ENCODE measurements at places on chromosomes 4 and X. TPM values are rescaled to one million over a fixed set of nuclear protein-coding genes. Genes with fewer than 3 reads are reported as not detected.
A peak's percentile ranks its signal among the peaks of the same experiment; 100 is the strongest.

GRCh38 chrX:53312946-53313727, 31.8 kb upstream of the IQSEC2 start:
- no peak for DNase-seq

GRCh38 chr4:139872274-139872673, 206.7 kb downstream of the MGST2 start:
- peak; percentile 96 for DNase-seq

GRCh38 chrX:40835526-40835925, 100.2 kb upstream of the MED14 start:
- DNase-seq = no peak

DNA sequence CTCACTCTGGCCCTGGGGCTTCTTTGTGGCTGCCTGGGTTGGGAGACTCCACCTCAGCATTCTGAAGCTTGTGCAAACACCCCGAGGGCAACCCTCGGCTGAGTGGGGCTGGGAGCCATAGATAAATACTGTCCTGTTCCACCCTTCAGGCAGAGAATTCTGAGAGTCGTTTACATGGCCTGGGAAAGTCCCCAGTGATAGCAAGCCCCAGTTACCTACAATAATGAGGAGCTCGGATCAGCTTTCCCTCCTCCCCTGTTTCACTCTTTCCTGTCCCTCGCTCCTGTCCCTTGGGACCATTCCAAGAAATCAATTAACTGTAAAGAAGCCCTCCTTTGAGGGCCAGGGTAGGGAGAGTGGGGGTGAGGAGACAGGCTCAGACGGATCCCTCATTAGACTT, 31.6 kb upstream of the DDX3X start:
- peak; percentile 21 for DNase-seq

DNA sequence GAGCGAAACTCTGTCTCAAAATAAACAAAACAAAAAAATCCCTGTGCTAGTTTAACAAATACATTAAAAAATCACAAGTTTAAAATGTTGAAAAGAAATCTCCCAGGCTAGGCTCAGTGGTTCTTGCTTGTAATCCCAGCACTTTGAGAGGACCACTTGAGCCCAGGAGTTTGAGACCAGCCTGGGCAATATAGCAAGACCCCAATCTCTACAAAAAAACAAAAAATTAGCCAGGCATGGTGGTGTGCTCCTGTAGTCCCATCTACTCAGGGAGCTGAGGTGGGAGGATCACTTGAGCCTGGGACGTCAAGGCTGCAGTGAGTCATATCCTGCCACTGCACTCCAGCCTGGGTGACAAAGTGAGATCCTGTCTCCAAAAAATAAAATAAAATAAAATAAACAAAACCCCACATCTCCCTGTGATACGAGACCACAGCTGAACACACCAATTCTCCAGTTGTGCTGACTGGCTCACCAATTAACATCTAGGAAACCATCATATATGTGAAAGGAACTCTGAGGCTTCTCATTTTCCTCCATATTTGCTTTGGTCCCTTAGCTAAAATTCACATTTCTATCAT, 7.3 kb downstream of the RPS4X start:
- peak; percentile 33 for DNase-seq

- DNase-seq = no peak
Observed at GRCh38 chr4:6235901-6236640, 33.6 kb upstream of the WFS1 start.

GRCh38 chr4:3462321-3462789, 751 bp upstream of the DOK7 start:
- no peak for DNase-seq

CWH43 gene
- 13.7 TPM for total RNA-seq

DNA sequence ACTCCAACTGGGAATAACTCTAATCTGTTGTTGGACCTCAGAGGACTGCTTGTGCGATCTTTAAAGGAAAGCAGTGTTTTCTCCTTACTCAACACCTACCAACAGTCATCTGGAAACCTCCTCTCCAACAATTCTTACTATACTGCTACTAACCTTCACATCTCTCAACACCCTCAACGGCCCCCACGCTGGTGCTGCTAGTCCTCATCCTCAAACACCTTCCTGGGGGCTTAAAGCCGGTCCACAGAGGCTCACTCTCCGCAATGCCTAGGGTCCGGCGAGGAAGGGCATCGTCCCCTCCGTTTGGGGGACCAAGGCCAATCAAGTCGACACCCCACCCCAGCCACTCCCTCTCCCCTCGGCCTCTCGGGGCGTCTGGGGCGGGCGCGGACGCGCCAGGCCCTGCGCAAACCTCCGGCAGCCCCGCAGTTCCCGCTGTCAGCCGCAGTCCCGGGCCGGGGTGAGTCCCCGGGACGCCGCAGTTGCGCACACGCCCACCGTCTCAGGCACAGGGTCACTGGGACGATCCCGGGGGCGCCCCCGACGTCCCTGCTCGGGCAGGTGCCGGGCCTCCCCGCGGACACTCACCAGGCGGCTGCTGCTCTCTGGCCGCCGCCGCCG, 418 bp downstream of the TAB3 start:
- DNase-seq = no peak

DNA sequence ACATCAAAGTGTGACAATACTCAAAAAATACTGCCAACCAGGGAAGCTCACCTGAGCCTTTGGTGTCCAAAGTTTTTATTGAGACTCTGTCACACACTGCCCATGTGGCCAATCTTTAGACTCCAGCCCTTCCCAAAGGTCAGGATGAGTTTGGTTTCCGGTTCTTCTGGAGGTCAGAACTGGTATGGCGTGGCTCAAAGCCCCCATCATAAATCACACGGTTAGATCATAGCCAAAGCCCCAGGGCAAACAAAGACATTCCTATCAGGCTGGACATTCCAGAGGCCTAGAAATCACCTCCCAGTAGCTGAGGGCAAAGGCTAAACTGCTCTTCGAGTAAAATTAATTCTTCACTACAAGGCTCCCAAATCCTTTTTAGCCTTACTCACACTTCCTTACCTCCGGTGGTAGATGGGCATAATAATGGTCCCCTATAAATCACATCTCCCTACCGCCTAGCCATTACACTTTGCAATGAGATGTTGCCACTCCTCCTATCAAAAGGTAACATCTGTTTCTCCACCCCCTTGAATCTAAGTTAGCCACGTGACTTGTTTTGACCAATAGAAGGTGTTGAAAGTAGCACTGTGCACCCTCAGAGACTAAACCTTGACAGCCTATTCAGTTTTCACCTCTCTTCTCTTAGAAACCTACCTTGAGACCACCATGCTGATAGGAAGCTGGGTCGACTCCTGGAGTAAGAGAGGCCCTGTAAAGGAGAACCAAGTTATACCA, 137.8 kb upstream of the DUSP21 start:
- peak; percentile 61 for DNase-seq

SMIM10L2A gene
- 1.9 TPM for total RNA-seq

DNA sequence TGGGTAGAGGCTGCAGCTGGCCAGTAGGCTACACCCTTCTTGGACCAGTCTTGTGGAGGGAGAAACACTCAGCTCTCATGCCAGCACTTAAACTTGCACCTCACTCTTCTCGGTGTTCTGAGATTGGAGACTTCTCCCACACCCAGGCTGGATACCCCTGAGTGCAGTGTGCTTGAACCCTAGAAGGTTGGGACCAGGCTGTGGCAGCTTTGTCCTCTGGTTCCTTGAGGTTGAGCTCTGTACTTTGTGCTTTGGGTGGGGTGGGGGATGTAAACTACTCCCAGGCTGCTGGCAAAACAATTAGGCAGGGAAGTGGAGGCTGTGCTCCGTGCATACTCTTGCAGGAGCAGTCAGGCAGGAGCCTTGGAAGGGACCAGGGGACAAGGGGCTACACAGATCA, 143.6 kb upstream of the GNPDA2 start:
- no peak for DNase-seq

- no peak for DNase-seq
Observed at GRCh38 chrX:23726191-23726590, 16.9 kb downstream of the ACOT9 start.

DNA sequence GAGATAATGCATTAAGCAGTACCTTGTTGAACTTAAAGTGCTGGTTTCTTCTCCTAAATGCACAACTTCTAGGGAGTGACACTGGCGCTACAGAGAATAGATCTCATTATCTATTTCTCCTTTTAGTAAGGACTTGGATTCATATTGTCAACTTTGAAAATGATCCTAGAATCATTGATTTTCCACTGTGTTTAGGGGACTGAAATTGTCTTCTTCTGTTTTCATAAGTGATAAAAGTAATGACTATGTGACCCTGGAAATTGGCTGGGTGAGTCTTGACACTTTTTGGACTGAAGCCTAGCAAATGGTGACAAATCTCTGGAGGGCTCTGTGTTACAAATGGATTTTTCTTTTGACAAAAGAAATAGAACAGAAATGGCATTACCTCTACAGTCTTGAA, 167.8 kb downstream of the NDST4 start:
- DNase-seq = no peak
